Calu3 (cell line): ENCODE measurements at places on chromosomes 6 and 20. TPM values are rescaled to one million over a fixed set of nuclear protein-coding genes. Genes with fewer than 3 reads are reported as not detected.

Gene ZSWIM1
- total RNA-seq: 20.2 and 20.5 TPM in 2 replicates

Gene METTL24
- not detected in 2 replicates for total RNA-seq

Gene HTR1B
- total RNA-seq: 0.17 TPM in 1 of 2 replicates, not detected in the other

Gene MCCD1
- not detected in 2 replicates for total RNA-seq

Gene ZNF831
- total RNA-seq: not detected in 2 replicates

Gene RPS6KA2
- total RNA-seq: 25.8 and 41.3 TPM in 2 replicates

Gene NKX2-4
- total RNA-seq: not detected in 2 replicates

Gene XKR7
- not detected in 2 replicates for total RNA-seq

Gene C20orf144
- total RNA-seq: 0.45 and 0.76 TPM in 2 replicates

Gene HS3ST5
- total RNA-seq: 0.40 and 0.66 TPM in 2 replicates

Gene TFAP2D
- total RNA-seq: not detected in 2 replicates

Gene LY6G6F
- total RNA-seq: not detected in 2 replicates

- H3K27ac ChIP-seq: no peak overlapping the region
- H3K27me3 ChIP-seq: no peaks in the 10 kb centered on the region
- H3K4me3 ChIP-seq: no peak overlapping the region
- no peak for DNase-seq
- H3K4me1 ChIP-seq: peaks cover 24% of the 10 kb centered on the region
- peaks cover 63% of the 10 kb centered on the region for H3K36me3 ChIP-seq
These were observed 45.0 kb upstream of the KIF25 start for GRCh38 chr6:167952512-167952859.

DNA sequence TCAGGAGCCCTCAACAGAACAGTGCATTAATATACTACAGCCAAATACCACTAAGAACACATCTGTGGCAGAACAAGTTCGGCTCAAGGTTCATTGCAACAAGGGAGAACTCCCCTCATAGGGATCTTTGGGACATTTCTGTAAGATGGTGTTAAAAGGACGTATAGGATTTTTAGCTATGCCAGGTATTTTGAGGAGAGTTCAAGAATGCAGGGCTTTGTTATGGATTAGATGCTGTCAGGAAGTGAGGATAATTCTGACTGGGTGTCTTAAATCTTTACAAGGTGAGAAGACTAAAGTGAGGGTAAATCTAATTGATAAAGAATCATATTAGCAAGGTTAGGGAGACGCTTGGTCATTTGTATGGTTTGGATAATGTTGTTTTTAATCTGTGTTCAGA is 83.7 kb upstream of the AHI1 start:
- no peak overlapping the region for H3K4me3 ChIP-seq
- no peak overlapping the region for H3K27ac ChIP-seq
- DNase-seq: no peak
- H3K27me3 ChIP-seq: no peaks in the 10 kb centered on the region
- no peaks in the 10 kb centered on the region for H3K4me1 ChIP-seq

DNA sequence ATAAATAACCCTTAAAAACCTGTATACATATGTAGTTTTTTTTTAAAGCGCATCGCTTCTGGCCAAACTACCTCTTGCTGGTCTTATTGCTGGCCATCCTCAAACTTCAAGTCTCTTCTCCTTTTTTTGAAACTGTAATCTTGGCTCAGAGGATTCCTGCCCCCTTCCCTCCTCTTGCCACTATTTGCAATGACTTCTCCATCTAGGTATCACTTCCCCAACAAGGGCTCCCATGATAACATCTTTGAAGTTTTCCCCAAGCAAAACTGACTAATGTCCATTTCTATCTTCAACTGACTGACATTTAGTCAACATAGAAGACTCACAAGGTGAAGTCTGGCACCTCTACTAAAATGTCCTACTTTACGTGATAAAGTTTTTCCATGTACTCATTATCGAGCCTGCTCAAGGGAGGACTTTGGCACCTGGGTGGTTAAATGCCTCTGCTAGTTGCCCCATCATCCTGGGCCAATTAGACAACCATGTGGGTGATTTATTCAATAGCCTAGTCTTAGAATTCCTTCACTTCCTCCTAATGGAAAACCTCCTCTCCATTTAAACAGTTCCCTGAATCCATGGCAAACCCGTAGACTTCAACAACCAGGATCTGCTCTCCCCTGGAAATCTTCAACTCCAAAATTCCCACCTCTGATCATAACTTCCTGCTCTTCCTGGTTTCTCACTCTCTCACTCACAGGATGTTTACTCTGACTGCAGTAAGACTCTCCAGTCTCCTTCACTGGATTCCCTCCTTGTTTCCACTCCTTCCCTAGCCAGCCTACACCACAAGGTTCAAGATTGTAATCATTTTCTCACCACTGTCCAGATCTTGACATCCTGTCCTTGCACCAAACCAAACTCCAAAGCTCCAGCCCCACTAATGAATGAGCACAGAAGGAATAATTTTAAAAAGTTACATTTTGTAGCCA is 9.4 kb upstream of the PLAGL1 start:
- no peaks in the 10 kb centered on the region for H3K27me3 ChIP-seq
- H3K4me3 ChIP-seq: no peak overlapping the region
- peak overlapping the region; percentile 20 for H3K27ac ChIP-seq

DNA sequence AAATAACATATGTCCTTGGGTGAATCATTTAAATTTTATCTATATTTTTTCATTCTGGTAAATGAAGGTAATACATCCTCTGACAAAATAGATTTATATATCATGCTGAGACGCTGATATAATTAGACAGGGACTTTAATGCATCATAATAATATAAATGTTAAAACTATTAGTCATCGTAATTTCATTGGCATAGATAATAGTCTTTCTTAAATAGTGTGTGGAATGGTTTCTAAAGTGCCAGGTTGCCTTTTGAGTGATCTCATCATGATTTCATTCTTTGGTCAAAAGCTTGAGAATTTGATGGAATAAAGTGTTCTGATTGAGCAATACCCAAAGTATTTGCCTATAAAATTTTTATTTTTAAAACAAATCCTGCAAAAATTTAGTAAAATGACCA is 43.2 kb upstream of the BMP5 start:
- no peak overlapping the region for H3K27ac ChIP-seq
- no peak overlapping the region for H3K4me3 ChIP-seq
- no peaks in the 10 kb centered on the region for H3K36me3 ChIP-seq
- no peaks in the 10 kb centered on the region for H3K27me3 ChIP-seq
